GM13976 (cell line): ENCODE measurements at places on chromosomes 6 and 20.

DNA sequence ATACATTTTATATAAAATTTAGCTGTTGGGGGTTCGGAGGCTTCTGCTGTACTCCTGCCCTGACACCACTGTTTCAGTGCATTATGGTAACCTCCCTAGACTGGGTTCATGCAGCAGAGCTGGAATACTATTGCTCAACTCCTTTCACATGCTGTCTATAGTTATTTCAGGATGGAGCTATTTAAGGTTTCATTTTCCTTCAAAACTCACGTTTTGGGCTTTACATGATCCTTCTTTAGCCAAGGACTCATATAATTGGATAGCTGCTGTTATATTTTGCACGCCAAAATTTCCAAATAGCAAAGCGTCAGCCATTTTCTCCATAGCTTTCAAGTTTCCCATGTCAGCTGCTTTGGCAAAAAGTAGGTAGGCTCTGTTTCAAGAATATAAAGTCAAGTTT, 76.8 kb downstream of the SEL1L2 start:
- DNase-seq = no peak

DNA sequence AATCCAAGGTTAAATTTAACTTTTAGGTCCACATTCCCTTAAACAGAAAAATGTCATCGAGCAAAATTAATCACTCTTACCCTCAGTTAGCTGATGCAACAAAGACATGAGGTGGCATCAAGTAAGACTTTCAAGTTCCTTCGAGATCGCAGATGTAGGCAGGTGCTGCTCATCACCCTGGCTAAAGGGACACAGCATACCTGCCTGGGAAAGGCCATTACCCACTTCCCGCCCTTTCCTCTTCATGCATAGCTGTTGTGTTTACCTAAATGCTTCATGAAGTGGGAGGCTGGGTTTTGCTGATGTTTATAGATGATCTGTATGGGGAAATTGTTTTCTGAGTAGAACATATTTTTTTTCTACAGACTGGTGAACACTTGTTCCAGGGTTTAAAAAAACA, 67.7 kb downstream of the GFRA4 start:
- no peak for DNase-seq

DNA sequence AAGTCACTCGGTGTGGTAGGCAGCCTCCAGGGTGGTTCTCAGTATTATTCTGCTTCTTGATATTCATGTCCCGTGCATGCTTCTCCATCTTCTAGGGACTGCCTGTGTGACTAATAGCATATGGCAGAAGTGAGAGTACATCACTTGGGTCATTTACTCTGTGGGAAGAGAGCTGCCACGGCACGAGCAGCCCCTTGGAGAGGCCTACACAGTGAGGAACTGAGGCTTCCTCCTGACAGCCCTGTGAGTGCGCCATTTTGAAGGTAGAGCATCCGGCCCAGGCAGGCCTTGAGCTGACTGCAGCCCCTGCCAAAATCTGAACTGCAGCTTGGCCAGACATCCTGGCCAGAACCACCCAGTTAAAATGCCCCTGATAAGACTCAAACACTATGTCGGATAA, 17.3 kb upstream of the MCUR1 start:
- DNase-seq = peak; percentile 47

DNA sequence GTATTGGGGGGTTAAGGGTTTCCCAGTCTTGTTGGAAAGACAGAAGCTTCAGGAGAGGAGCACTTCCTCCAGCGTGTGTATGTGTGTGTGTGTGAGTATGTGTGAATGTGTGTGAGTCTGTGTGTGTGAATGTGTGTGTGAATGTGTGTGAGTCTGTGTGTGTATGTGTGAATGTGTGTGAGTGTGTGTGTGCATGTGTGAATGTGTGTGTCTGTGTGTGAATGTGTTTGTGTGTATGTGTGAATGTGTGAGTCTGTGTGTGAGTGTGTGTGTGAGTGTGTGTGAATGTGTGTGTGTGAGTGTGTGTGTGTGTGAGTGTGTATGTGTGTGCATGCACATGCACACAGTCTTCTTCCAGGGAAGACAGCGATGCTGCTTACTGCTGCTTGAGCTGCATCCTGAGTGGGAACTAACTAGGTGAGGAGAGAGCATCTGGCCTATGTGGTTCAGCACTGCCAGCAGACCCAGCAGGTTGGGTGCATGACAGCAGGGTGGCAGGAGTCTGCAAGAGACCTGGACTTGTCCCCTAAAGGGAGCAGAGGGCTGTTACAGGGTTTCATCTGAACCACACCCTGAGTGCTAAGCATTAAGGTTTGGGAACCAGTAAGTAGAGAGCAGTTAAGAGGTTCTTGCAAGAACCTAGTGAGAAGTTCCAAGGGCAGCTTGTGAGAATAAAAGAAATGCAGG, 22.7 kb upstream of the CCND3 start:
- DNase-seq = no peak

GRCh38 chr6:41536795-41537758, 9.1 kb upstream of the FOXP4 start:
- DNase-seq = no peak

- no peak for DNase-seq
These were observed 36.7 kb downstream of the KIF6 start for GRCh38 chr6:39688494-39688893.

- no peak for DNase-seq
These were observed 66.4 kb upstream of the DUSP22 start for GRCh38 chr6:225907-226306.

DNA sequence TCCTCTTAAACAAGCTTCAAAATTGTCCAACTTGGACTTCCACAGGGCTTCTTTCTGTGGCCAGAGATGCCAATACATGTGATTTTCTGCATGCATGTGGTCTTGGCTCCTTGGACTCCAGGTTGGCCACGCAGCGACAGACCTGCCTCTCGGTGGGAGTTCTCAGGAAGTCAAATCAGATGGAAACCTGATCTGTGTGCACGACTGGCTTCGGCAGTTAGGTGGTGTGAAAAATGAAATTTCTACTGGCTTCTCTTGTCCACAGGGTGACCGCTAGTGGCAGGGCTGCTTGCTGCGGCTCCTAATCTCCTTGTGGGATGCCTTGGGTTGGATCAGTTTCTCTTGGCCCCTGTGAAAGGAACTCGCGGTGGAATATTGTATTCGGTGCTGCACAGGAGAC, 57.3 kb downstream of the PHACTR3 start:
- DNase-seq = no peak

- no peak for DNase-seq
These were observed 9.6 kb downstream of the LRP11 start for GRCh38 chr6:149854532-149854931.

GRCh38 chr6:97850458-97851212, 567.6 kb upstream of the MMS22L start:
- no peak for DNase-seq

DNA sequence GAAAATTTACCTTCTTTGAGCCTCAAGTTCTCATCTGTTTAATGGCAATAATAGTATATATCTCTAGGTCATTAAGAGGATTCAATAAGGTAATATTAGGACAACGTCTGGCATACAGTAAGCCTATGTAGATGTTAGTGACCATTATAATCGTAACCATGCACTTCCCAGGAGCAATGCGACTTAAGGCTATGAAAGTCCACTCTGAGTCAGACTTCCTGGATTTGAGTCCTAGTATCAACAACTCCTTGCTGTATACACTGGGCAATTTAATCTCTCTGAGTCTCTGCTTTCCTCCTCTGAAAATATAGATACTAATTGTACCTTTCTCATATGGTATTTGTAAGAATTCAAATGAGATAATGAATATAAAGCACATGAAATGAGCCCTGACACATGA, 168.1 kb upstream of the HDDC2 start:
- DNase-seq = no peak

DNA sequence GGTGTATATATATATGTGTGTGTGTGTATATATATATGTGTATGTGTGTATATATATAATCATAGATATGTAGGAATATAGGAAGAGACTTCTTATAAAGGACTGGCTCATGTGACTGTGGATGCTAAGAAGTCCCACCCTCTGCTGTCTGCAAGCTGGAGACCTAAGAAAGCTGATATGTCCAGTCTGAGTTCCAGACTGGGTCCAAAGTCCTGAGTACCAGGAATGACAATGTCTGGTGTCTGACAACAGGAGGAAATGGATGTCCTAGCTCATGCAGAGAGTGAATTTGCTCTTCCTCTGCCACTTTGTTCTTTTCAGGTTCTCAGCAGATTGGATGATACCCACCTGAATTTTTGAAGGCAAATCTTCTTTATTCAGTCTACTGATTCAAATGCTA, 7.1 kb downstream of the ALDH5A1 start:
- DNase-seq = no peak

DNA sequence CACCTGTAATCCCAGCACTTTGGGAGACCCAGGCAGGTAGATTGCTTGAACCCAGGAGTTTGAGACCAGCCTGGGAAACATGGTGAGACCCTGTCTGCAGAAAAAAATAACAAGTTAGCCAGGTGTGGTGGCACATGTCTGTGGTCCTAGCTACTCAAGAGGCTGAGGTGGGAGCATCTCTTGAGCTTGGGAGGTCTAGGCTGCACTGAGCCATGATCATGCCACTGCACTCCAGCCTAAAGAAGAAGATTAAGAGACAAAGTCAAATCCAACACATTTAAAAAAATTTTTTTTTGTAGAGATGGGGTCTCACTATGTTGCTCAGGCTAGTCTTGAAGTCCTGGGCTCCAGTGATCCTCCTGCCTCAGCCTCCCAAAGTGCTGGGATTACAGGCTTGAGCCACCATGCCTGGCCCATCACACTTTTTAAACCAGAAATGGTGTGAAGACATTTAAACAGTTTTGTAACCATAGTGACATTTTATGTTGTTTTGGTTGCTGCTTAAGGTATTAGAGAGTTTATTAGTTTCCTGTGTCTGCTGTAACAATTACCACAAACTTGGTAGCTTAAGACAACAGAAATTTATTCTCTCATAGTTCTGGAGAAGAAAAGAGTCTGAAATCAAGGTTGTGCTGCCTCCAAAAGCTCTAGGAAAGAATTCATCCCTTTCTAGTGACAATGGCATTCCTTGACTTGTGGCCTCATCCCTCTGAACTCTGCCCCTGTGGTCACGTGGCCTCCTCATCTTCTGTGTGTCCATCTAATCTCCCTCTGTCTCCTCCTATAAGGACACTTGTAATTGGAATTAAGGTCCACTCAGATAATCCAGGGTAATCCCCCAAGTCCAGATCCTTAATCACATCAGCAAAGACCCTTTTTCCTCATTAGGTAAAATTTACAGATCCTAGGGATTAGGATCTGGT, 104.6 kb upstream of the TNFAIP3 start:
- DNase-seq = no peak

DNA sequence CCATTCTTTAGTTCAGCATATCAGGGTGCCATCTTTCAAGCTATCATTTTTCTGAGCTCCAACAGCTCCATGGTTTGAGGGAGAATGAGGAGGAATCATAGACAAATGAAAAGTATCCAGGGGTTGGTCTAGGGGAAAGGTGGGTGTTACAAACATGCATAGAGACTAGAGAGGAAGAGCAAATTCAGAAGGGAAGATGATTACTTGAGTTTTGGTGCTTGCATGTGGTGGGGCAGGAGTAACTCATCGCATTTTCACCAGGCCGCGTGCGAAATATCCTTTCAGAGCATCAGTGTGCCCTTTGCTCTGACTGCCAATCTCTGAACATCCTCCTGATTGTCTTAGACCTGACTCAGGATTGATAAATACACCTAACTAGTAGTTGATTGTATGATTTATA, 7.7 kb upstream of the BICRAL start:
- no peak for DNase-seq

- no peak for DNase-seq
These were observed 82.9 kb upstream of the ATXN1 start for GRCh38 chr6:16844183-16844582.

GRCh38 chr6:1869769-1870168, 260.1 kb downstream of the FOXC1 start:
- no peak for DNase-seq

DNA sequence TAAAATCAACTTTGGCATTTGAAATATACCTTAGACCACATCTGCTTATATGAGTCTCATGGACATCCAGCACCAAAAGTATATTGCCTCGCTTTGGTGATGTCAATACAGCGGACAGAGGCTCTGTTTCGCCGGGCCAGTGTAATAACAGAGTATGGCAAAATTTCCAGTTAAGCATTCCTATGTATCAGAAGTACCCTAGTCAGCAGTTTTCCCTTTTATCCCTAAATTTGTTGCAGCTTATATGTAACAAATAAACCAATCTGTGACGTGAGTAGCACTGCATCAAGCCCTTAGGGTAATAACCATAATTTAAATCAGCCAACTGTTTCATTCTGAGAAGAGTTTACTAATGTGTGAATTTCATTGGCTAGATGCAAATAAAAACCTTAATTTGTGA, 585.5 kb upstream of the ADGRB3 start:
- no peak for DNase-seq

- no peak for DNase-seq
These were observed 1038.4 kb downstream of the EPHA7 start for GRCh38 chr6:92380803-92381601.

- no peak for DNase-seq
These were observed 24.3 kb downstream of the TOP1 start for GRCh38 chr20:41052742-41053419.

DNA sequence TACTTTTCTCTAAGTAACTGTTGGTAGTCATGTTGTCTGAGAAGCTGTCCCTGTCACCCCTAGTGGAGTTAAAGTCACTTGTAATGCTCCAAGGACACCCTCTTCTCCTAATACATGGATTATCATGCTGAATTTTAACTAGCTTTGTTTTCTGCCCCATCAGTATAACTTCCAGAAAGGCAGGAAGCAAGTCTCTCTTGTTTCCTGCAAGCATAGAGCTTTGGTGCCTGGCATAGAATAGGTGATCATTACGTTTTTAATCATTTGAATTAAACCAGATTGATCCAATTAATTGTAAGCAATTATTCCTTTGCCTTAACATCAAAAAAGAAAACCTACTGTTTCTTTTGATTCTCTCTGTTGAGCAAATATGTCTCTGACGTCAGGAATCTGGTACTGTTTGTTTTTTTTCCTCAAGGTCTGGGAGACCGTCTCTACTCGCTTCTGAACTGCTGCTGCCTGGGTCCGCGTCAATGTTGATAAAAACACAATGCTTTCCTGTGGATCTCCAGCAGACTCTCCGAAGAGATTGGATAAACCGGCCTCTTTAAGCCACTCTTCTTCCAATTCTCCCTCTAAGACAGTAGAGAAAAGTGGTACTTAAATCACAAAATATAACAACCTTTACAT, 71.8 kb downstream of the ARHGAP18 start:
- no peak for DNase-seq

DNA sequence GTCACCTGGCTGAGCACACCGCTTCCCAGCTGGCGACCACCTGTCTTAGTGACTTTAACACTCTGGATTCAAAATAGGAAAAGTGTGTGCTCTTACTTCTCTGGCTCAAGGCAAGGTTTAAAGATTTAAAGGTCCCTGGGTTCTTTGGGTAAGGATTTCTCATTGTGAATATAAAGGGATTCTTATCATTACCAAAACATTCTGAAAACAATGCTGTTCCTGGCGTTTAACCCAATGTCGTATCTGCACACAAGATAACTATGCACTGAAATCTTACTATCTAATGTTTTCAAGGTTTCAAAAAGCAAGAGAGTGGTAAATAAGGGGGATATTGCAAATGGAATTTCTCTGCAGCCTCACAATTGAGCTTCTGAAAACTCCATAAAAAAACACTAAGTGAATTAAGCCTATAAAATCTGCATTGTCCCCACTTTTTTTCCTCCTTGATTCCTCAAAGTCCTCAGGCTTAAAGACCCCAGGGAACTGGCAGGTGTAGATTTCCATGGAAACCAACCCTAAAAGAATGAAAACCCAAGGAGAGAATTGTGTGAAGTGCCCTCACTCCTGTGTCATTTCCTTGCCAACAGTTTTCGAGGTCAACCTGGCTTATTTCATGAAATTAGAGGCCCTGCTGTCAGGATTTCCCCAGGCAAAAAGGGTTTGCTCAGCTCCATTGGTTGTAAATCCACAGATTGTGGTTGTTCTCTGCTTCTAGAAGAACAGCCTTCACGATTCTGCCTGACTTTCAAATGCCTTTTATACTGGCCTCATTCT, 44.0 kb downstream of the BMP2 start:
- DNase-seq = no peak

GRCh38 chr6:128493877-128494276, 26.5 kb downstream of the PTPRK start:
- DNase-seq = no peak
